ENCODE measurements at places on chromosomes 7 and 10.

- DNase-seq: no peak
Observed at GRCh38 chr10:29543715-29544114, 91.1 kb downstream of the SVIL start.

- no peak for DNase-seq
Observed at GRCh38 chr10:18325889-18326531, 185.8 kb downstream of the CACNB2 start.

DNA sequence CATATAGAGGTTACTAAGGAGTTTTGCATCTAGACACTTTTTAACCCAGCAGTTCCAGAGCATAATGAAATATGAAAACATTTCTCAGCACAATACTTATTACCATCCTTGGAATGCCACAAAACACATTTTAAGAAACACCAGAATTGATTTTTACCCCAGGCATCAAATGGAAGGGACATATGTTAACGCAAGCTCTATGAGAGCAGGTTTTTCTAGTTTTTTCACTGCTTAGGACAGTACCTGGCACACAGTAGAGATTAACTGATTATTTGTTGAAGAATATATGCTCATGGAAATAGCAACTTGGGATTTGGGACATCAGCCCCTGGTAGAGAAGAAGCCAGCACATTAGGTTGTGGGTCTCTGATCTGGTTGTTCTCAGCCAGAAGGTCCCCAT, 67.0 kb upstream of the ARID5B start:
- DNase-seq: no peak

DNA sequence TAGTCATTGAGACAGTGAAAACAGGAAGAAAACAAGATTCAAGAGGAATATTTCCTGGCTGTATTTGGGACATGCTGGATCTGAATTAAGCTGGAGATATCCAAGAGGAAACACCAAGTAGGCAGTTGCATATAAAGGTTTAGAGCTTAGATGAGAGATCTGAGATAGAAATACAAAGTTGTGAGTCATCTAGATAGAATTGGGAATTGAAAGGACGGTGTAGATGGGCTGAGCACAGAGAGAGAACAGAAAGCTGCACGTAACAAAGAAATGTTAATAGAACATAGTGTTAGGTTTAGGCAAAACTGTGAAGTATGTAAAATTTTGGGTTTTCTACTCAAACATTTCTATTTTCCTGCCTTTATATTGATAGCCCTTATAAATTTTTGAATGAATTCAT, 218.5 kb upstream of the TMEM196 start:
- no peak for DNase-seq

DNA sequence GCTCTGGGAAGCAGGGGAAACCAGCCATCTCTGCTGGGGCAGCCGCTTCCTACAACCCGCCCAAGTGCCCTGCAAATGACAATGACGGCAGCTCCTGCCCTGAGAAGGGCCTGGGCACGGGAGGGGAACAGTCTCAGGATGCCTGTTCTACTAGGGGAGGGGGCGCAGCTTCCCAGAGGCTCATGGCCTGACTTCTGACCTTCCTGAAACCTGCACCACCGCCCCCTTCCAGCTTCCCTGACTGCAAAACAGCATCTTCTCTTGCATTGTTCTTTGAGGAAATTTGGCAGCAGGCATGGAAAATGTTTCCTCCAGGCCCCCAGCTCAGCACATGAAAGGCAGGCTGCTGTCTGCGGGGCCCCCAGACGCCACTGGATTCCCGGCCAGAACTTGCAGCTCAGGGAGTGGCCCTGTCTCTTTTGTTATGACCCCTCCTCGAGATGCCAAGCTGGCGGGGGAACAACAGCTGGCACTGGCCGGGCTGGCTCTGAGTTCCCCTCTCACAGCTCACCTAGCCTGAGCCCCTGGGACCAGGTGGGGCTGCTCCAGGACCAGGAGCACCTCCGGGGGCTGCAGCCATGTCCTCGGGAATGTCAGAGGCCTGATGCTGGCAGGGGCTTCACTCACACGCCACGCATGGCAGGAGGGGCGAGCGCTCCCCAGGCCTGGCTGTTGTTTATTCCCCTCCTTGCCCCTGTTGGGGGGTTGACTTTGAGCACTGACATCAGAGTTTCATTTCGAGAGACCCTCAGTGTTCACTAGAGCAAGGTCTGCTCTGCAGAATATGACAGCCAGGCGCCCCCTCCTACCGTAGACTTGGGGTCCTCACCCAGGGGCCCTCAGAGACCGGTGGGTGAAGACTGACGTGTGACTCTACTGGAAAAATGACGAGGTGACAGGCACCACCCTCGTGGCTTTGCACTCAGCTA, 62.7 kb downstream of the CALML3 start:
- DNase-seq: no peak

DNA sequence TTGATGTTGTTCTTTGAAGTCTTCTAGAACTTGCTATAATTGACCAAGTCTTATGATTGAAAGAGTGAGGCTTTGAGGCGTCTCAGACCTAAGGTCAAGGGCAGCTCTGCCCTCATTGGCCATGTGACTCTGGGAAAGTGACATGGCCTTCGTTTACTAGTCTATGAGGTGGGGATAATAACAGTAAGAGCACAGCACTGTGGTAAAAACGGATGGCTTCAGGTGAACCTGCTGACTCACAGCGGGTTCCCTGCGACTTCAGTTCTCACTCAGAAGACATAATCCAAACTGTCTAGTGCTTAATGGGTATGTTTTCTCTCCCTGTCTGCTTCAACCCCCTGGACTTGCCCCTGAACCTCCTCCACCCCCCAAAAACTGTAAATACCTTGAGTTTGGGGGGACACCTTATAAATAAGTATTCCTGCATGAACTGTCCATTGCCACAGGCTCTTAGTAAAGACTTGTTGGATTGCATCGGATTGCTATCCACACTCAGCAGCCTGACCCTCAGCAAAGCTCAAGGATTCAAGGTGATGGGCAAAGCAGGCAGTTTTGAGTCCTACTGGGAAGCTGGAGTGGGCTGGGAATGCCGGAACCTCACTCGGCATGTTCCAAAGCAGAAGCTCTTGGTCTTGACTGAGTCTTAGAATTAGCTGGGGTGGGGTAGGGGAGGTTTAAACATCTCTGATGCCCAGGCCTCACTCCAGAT, 304.6 kb downstream of the KLF6 start:
- DNase-seq: no peak

GRCh38 chr10:92291921-92292845, 1.2 kb downstream of the MARCHF5 start:
- peak; percentile 69 for DNase-seq

DNA sequence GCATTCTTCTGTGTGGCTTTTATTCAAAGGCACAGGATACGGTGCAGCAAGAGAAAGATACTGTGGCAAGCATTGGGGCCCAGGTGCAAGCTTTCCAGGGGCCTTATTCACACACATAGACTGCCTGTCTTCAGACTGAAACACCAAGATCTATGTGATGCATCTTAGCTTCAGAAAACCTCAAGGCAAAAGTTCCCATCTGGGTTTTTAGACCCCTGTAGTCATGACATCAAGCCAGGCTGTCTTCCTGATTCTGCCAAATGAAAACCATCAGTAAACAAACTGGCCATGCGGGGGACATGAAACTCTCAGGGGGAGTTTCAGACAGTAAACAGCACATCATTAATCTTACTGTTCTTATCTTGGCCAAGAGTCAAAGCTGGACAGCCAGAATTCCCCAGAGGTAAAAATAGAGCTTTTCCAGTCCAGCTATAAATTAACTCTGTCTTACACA, 9.8 kb downstream of the AGBL3 start:
- DNase-seq: no peak

DNA sequence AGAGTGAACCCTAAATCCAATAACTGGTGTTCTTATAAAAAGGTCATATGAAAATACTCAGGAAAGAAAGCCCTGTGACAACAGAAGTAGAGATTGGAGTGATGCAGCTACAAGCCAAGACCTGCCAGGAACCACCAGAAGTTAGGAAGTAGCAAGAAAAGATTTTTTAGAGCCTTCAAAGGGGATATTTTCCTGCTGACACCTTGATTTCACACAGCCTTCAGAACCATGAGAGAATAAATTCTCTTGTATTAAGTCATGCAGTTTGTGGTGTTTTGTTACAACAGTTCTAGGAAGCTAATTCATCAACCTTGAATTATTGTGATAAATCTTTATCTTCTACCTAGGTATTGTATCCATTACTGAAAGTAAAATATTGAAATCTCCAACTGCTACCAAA, 81.0 kb downstream of the HYCC1 start:
- no peak for DNase-seq
